ENCODE measurements at places on chromosomes 11 and 22.

DNA sequence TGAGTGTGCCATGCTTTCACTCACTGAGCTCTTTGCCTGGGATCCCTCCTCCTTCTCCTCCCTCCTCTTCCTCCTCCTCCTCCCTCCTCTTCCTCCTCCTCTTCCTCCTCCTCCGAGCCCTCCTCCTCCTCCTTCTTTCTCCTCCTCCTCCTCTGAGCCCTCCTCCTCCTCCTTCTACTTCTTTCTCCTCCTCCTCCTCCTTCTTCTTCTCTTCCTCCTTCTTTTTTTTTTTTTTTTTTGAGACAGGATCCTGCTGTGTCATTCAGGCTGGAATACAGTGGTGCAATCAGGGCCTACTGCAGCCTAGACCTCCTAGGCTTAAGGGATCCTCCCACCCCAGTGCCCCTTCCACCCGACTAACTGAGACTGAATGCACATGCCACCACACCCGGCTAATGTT is 62.3 kb downstream of the DEUP1 start:
- DNase-seq, result no peak

DNA sequence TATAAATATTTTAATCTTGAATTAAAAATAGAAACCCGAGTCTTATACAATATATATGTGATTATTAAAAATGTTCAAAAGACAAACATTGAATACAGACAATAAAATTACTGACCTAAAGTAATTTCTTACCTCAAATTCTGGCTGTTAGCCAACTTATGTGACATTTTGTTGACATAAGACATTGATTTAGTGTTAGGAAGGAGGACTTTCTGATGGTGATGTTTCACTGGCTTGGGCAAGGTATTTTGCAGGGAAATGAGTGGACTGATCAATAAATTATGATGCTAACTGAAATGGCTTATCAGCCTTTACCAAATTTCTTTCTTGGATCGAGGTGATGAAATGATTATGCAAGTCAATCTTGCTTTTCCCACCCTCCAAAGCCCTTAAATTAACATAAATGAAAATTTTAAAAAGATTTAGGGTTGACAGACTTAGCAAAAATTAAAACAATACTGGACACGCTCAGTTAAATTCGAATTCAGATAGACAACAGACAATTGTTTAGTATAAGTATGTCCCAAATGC is 33.2 kb upstream of the FZD4 start:
- DNase-seq, result no peak

DNA sequence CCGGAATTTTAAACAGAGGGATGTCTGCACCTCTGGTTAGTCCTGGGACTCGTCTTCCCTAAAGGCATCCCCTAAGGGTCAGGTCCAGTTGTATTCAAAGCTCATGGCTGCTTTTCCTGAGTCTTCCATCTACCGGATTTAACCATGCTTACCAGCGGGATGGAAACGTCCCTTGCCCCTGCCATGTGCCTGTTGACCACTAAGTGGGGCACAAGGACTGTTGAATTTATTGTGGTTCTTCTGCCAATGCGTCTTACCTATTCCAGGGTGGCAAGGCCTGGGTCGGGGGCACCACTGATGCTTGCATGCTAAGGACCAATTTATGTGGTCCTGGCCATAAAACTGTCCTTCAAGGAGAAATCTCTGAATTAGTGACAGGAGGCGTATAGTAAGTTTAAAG is 25.6 kb downstream of the ANKRD42 start:
- DNase-seq, result no peak

- DNase-seq, result no peak
Measured at GRCh38 chr11:114308689-114309089, 12.5 kb downstream of the NNMT start.

DNA sequence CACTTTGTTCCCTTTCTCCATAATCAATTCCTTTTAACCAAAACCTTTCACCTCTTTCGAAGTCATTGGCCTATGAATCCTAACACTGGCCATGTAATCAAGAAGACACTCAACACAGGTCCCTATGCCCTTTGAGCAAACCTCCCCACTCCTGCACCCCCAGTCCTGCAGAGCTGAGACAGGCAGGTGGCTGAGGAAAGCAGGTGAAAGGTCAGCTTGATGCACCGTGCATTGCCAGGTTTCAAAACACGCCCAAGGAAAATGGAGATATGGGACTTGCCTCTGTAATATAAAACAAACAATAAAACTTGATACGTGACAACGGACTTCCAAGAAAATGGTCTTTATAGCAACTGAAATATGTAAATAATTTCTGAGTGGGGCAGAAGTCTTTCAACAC is 10.6 kb downstream of the CPT1A start:
- DNase-seq, result no peak

DNA sequence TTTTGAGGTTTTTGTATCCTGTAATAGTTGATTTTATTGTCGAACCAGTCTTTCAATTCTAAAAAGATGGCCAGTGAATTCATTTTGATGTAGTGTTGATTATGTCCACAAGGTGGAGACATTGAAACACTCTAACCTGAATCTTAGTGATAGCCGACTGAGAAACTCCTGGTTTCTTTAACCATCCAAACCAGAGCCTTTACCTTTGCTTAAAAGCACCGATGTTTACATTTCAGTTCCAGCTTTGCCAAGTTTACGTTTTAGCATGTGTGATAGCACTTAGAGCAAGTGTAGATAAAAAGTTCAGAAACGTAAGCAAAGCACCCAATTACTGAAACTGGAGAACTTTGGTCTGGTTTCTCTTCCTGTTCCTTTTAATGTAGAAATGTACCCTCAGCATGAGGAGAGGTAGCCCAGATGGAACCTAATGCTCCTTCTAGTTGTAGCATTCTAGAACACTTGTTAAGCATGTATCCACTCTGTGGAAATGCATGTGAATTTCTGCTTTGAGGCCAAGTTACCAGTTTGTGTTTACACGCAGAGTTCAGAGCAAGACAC is 208.6 kb downstream of the DBX1 start:
- DNase-seq, result peak; percentile 26

GRCh38 chr11:121557348-121557747 is 104.6 kb upstream of the SORL1-AS1 start:
- no peak for DNase-seq

DNA sequence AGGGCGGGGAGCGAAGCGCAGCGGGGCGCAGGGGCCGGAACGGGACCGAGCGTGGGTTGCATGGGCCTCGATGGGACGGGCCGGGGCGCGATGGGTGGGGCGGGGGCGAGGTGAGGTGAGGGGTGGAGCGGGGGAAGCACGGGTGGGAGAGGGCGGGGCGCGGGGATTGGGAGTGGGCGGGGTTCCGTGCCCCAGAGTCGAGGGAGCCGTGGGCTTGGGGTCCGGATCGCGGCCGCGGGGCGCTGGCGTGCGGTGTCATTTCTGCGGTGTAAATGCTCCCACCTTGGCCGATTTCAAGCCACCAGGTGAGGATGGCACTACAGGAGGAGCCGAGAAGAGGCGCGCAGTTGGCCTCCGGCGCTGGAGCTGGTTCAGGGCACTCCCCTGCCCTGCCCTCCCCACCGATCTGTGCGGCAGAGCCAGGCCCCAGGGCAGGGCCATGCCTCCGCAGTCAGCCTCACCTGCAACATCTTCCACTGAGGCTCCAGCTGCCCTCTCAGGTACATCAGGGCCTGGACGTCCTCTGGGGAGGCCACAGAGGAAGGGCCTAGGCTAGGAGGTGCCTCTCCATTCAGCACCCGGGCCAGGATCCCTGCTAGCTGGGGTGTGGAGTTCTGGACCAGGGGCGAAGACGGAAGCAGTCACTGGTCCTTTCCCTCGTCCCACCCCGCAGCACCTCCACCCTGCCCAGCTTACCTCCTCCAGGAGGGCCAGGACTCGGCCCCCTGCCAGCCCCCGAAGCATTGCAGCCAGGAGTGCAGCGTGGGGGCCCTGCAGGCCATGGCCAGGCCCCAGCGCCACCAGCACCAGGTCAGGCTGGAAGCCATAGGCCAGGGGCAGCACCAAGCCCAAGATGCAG is 620 bp upstream of the TUBGCP6 start:
- DNase-seq, result no peak

GRCh38 chr11:96486890-96487611 is 97.2 kb downstream of the JRKL start:
- DNase-seq, result no peak

DNA sequence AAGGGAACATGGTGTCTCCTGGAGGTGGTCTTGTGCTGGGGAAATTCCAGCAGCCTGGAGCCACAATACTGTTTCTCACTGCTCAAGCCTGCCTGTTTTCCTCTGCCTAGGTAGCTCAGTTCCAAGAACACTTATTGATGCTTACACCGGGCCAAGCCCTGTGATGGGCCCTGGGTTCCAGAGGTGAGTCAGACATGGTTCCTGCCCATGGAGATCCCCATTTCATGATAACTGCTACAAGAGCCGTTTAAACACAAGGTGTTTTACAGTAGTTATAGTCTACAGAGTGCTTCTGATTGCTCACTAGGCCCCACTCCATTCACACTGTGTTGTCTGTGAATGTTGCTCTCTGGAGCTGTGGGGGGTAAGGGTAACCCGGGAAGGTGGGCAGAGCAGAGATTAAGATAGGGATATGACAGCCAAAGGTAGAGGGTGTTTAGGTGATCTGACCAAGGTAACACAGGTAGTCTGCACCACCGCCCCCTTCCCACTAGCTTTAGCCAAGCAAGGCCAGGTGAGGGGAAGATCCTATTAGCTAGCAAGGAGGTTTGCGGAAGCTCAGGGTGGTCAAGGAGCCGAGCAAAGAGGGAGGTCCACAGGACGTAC is 696 bp upstream of the MICAL2 start:
- DNase-seq, result no peak

DNA sequence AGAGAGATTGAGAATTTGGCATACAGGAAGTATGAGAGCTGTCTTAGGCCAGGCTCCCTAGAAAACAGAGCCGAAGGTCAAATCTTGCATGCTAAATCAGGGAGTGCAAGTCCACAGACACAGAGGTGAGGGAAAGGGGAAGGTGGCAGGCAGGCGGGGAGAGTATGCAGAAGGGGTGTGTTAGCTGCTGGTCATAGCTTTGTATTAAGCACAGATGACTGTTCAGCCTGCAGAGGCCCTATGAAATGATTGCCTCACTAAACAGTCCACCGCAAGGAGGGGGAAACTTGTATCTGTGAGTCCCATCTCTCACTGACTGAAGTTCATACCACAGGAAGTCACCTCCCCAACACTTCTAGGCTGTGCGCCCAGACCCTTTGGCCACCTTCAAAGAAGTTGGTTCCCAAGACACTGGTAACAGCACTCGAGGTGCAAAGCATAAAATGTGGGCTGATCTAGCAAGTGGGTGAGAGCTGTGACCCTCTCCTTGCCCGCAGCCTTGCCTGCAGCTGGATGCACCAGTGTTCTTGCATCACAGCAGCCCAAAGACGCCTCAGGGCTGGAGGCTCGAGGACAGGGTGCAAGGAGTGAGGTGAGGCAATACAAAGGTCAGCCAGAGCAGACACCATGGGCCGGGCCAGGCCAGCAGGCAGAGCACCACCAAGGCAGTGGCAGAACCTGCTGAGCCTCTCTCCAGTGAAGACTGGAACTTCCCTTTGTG is 115.3 kb upstream of the TBCEL start:
- no peak for DNase-seq

- no peak for DNase-seq
Measured at GRCh38 chr11:111639226-111639925, 37.1 kb downstream of the SIK2 start.

DNA sequence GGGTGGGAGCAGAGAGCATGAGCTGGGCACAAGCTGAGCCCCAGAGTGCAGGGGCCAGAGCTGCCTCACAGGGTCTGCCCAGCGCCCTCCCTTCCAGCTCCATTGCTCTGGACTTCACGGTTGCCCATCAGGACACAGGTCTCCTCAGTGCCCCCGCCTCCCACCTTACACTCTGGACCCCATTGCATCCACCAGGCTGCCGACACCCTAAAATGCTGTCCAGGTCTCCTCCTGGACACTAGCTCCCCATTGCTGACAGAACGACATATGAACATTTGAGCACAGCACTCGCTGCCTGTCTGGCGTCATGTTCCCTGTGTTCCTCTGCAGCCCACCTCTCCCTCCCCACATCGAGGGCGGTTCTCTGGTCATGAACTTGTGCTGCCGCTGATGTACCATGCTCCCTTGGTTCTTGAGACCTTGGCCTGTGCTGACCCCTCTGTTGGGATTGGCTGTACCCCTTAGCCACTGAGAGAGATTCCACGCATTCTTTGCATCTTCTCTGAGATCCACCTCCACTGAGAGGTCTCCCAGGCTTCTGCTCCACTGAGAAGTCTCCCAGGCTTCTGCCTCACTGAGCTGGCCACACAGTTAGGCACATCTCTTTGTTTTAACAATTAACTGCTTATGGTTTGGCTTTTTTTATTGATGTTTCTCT is 34.2 kb upstream of the NECTIN1 start:
- no peak for DNase-seq

DNA sequence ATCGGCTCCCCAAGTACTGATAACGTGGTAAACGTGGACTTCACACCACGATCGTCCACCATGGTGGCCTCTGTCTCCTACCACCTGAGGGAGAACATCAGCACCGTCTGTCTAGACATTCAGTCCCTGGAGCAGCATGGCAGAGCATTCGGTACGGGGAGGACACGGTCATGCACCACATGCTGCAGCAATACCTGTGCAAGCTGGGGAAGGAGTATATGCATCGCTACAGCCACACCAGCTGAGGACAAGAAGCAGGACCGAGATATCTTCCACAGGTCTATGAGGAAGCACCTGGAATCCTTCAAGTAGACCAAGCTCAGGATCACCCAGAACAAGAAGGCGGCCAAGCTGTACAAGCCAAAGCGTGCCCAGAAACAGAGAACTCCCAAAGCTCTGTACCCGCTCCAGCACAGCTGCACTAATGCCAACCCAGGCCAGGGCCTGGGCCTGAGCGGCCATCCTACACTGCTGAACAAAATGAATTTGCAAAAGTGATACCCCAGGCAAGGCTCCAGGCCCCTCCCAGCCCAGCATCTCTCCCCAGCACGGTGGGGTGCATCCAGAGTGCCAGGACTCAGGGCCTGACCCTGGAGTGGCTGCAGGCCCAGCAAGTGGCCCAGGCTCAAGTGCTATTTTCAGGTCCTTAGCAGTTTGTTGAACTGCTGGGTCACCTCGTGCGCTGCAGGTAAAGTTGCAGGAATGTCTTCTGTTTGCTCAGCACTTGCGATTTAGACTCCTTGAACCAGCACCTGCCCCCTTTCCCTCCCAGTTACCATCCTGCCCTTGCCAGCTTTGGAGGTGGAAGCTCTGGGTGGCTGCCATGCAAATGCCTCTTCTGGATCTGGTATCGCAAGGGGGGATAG is 119.3 kb upstream of the SERPIND1 start:
- DNase-seq, result no peak

DNA sequence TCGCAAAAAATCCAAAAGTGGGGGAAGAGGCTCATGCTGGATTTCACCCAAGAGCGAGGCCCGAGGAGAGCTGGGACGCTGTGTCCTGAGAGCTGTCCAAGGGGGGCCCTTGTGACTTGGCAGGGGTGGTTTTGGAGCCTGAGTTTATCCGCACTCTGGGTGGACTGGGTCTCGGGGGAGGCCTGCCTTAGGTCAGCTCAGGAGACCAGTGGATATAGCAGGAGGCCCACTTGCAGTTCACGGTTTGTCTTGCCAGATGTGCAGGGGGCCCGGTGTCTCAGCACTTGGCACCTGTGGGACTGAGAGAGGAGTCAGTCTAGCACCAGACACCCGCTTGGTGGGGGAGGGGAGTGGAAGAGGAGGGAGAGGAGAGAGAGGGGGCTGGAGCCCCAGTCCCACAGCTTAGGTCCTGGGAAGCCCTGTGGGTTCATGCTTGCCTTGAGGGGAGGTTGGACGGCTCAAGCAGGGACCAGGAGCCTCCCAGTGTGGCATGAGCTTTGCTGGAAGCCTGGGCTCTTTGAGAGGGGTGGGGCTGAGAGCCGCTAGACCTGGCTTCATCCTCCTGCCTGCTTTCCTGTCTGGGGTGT is 33.4 kb downstream of the PARVB start:
- DNase-seq, result no peak

GRCh38 chr11:73388265-73389133 is 12.3 kb downstream of the RELT start:
- DNase-seq, result no peak

- DNase-seq, result no peak
Measured at GRCh38 chr11:133597236-133597635, 64.9 kb upstream of the OPCML start.

Data from NCI-H1048 (cell line).